NCI-H1092 treated with DMSO at 0.1 percent for 48 hours (cell line): ENCODE measurements at places on chromosomes 1 and 21.

GRCh38 chr1:160158534-160158933 is 7.1 kb downstream of the ATP1A4 start:
- no peak for DNase-seq

GRCh38 chr1:2050461-2050792 is 216 bp downstream of the PRKCZ start:
- DNase-seq, result no peak

GRCh38 chr1:206663832-206664652 is 20.7 kb upstream of the MAPKAPK2 start:
- DNase-seq, result peak; percentile 92

- no peak for DNase-seq
These were observed 25.1 kb downstream of the SNAP47 start for GRCh38 chr1:227760377-227760776.

- DNase-seq, result no peak
These were observed 177.2 kb downstream of the LMX1A start for GRCh38 chr1:165179306-165179705.

DNA sequence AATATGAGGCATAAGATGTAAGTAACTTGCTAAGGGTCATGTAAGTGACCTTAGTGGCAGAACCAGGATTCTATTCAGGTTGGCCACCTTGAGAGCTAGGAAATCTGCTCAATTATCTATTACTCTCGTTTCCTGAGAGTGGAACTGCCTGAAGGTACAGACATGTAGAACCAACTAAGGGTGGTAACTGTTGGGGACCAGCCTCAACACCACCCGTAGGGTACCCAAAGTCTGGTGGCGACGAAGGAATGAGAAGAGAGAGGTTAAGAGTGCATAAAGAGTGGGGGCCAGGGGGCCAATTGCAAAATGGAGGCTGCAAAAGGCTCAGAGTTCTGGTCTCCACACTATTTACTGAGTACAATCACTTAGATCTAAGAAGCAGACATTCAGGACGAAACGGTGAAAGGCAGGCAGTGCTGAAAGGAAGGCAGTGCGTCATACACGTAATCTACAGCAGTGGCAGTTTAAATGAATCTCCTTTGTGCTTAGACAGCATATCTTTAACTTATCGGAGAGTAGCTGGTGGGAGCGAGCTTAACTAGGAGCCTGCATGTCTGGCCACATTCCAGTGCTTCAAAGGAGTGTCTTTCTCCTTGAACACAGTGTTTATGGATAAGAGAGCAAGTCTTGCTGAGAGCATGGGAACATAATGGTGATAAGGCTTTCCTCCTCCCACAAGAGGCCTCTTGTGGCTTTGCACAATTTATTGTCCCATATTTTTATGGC is 25.0 kb downstream of the SRSF4 start:
- DNase-seq, result no peak
